Neural cell (in vitro differentiated cells): ENCODE measurements at places on chromosomes 4 and X. TPM values are rescaled to one million over a fixed set of nuclear protein-coding genes. Genes with fewer than 3 reads are reported as not detected.

The SMIM10L2A gene
- 4.7 and 5.4 TPM in 2 replicates for polyA plus RNA-seq

The HS3ST1 gene
- polyA plus RNA-seq = 0.10 and 0.35 TPM in 2 replicates

The TMPRSS11E gene
- not detected in 2 replicates for polyA plus RNA-seq

The RAB40AL gene
- polyA plus RNA-seq = 0.35 TPM in 1 of 2 replicates, not detected in the other

The S100G gene
- not detected in 2 replicates for polyA plus RNA-seq

The CFAP47 gene
- polyA plus RNA-seq = 0.58 TPM in 1 of 2 replicates, not detected in the other

The GASK1B gene
- polyA plus RNA-seq = 0.40 and 4.9 TPM in 2 replicates
